ENCODE measurements at places on chromosomes 7 and 10.

DNA sequence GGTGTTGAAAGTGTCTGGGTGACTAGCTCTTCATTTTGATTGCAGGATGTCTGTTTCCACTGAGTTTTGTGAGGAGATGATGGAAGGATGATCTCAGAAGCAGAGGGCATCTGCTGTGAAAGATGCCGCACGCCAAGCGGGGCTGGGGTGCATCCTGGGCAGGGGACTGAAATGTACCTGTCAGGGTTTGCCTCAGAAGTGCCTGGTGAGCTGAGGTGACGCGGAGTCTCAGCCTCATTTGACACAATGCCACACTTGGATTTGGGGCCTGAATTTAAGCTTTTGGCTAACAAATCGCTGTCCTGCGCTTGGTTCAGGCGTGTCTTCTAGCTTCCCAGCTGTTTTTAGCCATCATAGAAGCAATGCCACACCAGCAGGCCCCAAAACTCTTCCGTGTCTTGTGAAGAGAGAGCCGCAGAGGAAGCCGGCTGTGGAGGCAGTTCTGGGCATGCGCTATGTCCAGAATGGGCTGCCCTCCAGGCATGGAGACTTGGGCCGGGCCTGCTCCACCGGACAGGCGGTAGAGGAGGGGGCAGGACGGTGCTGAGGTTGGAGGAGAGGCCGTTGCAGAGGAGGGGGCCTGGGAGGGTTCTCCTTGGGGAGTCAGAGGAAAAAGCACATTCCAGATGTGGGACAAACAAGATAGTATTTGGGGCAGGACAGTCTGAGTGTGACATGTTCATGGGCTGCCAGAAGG lies 31.2 kb downstream of the WDR86 start:
- no peak for DNase-seq

GRCh38 chr10:121698336-121698735 lies 100.1 kb upstream of the FGFR2 start:
- no peak for DNase-seq

GRCh38 chr7:50679218-50680007 lies 103.3 kb downstream of the GRB10 start:
- peak; percentile 75 for DNase-seq

- no peak for DNase-seq
Measured at GRCh38 chr7:20318933-20319332, 11.8 kb upstream of the ITGB8 start.

- DNase-seq: no peak
Measured at GRCh38 chr10:126212738-126213137, 175.5 kb downstream of the ADAM12 start.

- peak; percentile 4 for DNase-seq
Measured at GRCh38 chr10:93821051-93821772, 63.5 kb downstream of the LGI1 start.

- no peak for DNase-seq
Measured at GRCh38 chr7:618539-619367, 99.1 kb upstream of the PDGFA start.

- no peak for DNase-seq
Measured at GRCh38 chr10:91634898-91635297, 2.0 kb upstream of the PPP1R3C start.

- DNase-seq: no peak
Measured at GRCh38 chr10:30172091-30172490, 112.7 kb upstream of the JCAD start.

DNA sequence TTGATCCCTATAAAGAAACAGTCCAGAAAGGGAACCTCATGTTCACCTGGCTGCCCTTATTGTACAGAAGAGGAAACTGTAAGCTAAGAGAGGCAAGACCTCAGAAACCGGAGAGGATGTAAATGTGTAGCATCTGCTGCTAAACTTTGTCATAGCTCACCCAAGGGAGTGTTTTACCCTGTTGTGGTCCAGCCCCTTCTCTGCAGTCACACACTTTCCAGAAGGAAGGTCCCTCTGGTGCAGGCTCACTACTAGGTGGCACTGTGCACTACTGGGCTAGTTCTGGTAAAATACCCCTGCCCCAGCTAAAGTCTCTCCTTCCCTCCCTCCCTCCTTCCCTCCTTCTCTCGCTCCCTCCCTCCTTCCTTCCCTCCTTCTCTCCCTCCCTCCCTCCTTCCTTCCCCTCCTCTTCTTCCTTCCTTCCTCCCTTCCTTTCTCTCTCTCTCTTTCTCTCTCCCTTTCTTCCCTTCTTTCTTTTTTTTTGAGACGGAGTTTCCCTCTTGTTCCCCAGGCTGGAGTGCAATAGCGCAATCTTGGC lies 42.5 kb upstream of the LCOR start:
- no peak for DNase-seq

DNA sequence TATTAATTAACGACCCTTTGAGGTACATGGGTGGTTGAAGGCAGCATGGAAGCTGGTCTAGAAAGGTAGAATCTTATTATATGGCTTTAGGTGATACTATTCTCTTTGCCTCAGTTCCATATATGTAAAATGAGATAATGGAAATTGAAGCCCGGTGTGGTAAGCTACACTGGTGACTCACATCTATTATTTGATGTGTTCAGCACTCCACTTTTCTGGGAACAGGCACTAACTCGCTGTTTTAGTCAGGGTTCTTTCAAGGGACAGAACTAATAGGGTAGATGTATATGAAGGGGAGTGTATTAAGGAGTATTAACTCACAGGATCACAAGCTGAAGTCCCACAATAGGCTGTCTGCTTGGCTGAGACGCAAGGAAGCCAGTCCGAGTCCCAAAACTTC lies 4.4 kb upstream of the TRUB1 start:
- no peak for DNase-seq

DNA sequence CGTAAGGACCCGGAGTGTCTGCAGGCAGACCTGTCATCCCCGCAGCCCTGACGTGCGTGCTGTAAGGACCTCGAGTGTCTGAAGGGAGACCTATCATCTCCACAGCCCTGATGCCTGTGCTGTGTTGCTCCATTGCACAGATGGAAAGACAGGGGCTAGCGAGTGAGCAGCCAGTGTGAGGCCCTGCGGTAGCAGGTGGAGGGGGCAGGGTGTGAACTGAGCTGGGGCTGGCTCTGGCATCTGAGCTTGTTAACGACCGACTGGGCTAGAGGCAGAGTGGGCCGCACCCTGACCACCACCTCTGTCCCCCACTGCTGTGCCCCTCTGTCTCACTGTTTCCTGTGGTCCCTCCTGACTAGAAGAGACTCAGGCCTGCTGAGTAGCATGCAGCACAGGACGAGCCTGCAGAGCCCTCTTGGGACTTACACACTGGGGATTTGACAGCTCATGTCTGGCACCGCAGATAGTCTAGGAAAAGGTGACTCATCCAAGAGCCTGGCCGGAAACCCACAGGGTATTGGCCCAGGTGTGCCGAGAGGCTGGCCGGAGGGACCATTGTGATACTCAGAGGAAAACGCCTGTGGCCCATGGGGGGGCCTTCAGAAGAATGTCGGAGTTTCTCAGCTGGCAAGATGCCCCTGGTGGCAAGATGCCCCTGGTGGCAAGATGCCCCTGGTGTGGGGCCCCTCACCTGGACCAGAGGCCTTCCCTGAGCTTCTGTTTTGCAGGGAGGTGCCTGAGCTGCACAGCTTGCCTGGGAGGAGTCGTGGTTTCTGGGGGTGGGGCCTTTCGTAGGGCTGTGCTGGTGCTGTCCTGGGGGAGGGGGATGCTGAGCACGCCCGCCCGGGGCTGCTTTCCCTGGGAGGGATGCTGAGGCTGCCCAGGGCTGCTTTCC lies 34.3 kb downstream of the INPP5A start:
- DNase-seq: no peak

DNA sequence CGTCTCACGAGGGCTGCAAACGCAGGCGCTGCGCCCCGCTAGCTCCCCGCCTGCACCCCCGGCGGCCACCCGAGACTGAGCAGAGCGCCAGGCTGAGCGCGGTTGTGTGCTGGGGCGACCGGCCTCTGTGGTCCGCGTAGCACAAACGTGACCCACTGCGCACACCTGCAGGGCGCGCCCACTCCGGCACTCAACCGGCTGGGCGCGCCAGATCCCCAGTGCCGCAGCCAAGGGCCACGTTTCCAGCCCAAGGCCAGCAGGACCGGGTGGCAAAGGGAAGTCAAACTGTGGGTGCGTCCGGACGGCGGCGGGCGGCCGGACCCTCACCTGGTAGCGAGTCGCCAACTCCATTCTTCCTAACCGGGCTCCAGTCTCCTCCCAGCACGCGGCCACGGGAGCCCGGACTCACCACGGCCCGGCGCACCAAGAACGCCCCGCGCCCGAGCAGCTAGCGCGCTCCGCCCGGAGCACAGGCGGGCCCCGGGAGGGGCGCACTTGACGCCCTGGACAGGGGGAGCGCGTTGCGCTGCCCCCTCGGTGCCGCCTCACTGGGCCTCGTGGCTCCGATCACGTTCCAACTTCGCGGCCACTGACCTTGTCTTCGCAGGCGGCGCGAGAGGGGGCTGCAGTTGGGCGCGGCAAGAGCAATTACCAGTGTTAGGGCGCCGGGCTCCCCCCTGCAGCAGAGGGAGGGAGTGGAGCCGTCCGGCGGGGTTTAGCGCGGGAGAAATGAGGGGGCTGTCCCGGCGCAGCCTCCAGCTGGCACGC lies at the start of gene CDCA7L:
Gene CDCA7L, minus strand, starts transcription at position 446 of the 768 bp plus-strand sequence. Its CDS starts 95 bp downstream, at position 351.
- peak; percentile 32 for DNase-seq

DNA sequence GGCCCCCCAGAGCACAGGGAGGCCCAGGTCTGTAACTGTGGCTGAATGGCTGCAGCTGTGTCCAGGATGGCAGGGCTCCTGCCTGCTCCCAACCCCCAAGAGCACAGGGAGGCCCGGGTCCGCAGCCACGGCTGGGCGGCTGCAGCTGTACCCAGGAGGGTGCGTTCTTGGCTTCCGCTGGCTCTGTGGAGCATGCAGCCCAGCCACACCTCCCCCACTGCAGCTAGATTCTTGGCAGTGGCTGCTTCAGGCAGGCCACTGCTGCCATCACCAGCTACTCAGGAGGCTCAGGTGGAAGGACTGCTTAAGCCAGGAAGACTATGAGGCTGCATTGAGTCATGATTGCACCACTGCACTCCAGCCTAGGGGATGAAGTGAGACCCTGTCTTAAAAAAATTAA lies 27.9 kb downstream of the C7orf25 start:
- no peak for DNase-seq

DNA sequence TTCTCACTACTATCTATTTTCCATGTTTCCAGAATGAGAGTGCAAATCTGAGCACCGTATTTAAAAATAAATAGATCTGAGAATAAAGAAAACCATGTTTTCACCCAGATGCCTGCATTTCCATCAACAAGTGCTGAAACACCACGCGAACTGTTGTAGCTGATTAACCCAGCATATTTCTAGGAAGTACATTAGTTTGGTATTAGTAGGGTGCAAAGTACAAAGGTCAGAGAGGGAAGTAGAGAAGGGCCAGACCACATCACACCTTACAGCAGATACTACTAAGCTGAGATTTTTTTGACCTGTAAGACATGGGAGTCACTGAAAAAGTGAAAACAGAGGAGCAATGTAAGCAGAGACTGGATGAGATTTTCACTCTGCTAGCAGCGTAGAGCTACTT lies 181.3 kb downstream of the IMMP2L start:
- DNase-seq: no peak

GRCh38 chr10:100723770-100724530 lies 21.4 kb upstream of the PAX2 start:
- DNase-seq: no peak

GRCh38 chr7:32222251-32222900 lies 152.2 kb upstream of the PDE1C start:
- no peak for DNase-seq

- no peak for DNase-seq
Measured at GRCh38 chr7:155648752-155649339, 4.4 kb downstream of the RBM33 start.

DNA sequence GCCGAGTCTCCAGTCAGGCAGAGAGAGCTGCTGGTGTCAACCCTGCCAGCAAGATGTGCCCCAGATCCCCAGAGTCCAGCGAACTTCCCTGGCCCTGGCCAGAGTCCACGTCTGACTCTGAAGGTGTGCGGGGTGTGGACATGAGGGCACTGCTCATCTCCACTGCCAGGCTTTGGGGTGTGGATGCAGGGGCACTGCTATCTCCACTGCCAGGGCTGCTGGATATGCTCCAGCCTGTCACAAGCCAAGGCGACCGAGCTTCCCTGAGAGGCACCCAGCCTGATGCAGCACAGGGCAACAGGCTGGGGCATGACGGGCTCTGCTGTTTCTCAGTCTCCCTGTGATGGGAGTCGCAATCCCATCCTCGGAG lies 596.8 kb downstream of the PTPRN2 start:
- DNase-seq: no peak

DNA sequence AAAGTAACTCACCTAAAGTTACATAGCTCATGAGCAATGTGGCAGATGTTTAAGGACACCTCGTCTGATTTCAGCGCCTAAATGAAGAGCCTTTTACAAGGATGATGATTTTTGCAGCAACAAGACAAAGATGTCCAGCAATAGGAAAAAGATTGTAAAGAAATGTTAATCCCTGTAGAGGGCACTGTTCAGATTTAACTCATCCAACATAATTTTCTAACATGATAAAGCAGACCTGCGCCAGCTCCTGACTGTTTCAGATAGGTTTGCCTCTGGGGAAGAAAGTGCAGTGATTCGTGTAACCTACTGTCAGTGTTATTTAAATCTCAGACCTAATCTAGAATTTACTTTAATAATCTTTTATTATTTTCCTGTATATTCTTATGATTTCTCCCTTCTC lies 595.2 kb downstream of the AUTS2 start:
- no peak for DNase-seq

- peak; percentile 79 for DNase-seq
Measured at GRCh38 chr10:125982260-125982948, 86.0 kb downstream of the FANK1 start.

DNA sequence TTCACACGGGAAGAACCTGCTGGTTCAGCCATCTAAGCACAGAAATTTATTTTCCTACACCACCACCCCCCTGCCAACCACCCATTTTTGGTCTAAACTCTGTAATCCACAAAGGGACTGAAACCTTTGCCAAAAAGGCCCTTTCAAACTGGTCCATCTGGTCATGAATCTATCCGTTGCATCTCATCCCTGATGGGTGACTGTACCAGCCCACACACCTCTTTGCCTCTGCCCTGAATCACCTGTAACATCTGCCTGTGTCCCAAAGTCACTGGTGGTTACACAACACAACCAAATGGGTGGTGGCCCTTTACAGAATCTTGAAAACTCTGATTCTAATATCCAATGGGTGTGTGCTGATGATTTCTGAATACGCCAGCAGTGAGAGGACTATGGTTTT lies 503.4 kb downstream of the PARD3 start:
- no peak for DNase-seq
